Choroid plexus epithelial cell (primary cell): ENCODE measurements at places on chromosomes 5 and 9.

DNA sequence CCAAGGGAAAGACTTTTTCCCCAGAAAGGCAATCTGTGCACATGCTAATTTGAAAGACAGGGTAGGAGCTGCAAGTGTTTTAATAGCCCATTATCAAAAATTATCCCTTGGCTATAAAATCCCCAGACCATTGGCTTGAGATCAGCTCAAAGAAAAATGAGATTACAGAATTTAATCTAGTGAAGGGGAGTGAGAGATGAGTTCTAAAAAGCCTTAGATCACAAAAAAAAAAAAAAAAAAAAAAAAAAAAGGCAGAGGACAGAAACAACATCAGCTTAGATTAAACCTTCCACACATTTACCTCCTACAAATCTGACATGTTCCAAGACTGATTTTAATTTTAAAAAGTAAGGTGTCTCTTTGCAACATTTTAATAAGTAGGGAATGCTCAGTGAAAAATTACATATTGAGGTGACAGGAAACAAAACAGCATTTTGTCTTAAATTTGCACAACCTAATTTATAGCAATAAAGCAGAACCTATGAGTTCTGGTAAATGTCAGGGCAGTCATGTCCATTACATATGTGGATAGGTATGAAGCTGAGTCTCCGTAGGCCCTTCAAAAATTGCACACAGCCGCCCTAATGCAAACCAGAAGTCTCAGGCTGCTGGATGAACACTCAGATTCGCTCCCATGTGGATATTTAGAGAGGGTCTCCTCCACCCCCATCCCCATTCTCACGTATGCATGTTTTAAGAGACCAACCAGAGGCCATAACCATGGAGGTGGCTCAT, 43.4 kb downstream of the NFIB start:
- DNase-seq: peak; percentile 62

DNA sequence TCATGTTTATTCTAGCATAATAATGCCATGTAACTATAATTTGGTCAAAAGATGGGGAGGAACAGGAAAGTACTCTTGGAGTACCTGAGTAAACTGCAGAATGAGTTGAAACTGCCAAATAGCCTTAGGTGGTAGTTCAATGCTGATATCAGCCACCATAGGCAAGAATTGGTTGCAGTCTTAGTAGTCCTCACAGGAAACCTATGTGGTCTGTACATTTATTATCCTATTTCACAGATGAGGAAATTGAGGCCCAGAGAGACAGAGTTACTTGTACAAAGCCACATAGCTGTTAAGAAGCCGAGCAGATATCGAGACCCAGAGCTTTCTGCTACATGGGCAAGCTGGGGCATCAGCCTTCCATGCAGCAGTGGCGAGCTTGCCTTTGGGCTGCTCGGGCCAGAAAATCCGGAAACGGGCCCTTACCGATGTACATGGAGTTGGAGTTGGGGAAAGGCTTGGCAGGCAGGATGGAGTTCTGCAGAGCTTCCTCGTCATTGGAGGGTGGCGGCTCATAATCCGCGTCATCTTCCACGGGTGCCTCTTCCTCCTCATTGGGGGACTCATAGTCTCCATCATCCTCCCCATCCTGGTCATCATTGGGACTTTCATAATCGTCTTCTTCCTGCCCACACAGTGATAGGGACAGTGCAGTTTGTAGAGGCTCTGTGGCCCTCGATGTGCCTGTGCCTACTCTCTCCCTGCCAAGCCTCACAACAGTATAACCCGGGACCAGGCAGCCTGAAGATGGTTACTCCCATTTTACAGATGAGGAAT, 27.1 kb downstream of the LCP2 start:
- no peak for DNase-seq

GRCh38 chr5:56585999-56586691, 229.2 kb upstream of the MAP3K1 start:
- peak; percentile 47 for DNase-seq

DNA sequence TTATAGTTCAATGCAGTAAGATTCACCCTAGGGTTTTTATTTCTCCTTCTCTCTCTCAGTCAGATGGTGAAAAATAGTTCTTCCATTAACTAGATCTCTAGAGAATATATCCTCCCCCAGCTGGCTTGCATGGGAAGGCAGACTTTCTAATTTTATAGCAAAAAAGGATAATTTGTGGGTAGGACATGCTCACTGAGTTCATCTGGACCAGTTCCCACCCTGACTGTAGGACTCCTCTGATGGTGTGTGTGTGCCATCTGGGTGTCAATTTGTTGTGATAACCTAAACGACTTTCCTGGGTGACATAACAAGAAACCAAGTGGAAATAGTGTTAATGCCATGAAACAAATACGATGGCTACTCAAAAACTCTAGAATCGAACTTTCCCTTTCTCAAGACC, 44.9 kb downstream of the APBA1 start:
- no peak for DNase-seq

DNA sequence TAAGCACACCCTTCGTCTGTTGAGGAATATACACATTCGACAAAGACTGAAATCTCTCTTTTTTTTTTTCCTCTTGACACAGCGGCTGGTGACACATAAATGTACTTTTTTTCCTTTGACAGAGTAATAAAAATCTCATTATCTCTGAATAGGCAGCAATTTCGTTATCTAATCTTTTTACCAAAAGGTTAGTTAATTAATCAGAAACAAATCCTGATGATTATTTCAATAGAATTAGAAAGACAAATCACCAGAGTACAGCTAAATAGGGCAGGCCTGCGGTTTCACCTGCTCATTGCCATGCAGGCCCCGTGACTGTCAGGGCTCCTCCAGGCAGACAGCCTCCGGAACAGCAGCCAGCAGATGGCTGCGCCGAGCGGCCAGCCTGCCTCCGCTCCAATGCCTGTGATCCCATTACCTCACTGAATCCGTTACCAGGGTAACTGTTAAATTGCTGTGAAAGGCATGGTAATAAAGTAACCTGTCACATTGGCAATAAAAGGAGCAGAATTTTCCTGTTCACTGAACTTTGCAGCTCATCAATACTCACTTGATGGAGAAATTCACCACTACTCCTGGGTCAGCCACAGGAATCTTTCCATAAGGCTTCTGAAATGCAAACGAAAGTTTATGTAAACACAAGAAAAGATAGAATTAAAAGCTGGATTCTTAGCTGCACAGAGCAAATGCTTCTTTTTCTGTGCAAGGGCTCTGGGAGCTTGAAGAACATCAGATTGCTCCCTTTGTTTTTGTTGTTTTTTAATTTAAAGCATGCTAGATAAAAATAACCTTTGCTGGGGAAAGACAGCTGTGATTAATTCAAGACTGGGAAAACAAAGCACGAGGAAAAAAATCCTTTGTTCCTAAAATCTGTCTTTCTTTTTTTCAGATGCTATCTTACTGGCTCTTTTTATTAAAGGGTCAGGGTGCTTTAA, 666.4 kb upstream of the ZNF608 start:
- DNase-seq: peak; percentile 92

GRCh38 chr9:107685376-107685775, 195.8 kb upstream of the KLF4 start:
- DNase-seq: no peak
